ENCODE measurements at places on chromosomes 4 and X.

DNA sequence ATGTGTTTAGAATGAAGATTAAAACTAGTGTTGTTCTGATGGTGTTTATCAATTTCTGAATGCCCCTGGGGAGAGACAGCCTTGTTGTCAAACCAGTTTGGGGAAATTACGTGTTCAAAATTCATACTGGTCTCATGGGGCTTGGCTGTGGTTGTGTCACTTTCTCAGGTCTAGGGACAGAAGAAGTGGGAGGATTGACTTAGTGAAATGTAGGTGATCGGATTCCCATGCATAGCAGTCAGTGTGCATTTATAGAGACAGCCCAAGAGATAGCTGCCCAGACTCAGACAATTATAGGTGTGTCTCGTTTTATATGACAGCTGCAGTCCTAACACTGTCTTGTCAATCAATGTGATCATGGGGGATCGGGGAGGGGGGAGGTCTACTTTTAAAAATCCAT, 94.4 kb upstream of the CLCN4 start:
- no peak for DNase-seq

DNA sequence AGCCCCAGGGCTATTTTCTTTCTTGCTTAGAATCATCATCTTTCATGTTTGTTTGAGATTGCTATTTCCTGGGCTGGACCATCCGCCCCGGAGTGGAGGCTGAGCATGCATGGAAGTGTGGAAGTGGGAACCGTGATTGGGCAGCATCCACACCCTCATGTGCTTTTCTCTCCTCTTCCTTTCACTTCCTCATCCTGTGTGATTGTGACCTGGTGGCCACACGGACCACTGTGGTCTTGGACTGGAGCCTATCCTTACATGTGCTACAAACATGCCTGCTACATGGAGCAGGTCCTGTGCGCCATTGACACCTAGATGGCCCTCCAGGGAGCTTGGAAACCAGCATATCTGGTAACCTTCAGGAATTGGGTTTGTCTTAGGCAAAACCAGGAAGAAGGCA, 175.9 kb upstream of the LCORL start:
- no peak for DNase-seq

- no peak for DNase-seq
Observed at GRCh38 chrX:13177921-13178566, 133.6 kb upstream of the FAM9C start.

GRCh38 chr4:2948895-2949781, 14.1 kb downstream of the NOP14 start:
- no peak for DNase-seq

DNA sequence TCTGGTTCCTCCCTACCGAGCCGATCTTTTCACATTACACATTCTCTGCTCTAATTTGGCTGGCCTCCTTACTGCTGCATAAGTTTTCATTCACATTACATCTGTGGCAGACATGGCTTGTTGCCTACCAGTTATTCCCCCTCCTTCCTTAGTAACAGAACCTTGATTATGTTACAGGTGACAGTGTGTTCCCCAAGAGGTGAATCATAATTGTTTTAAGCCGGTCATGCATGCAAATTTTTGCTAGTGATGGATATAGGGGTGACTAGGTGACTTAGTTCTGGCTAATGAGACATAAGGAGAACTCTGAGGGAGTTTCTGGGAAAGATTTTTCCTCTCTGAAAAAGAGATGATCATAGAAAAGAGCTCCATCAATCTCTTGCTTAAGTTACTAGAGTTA, 8.4 kb upstream of the LAMP2 start:
- no peak for DNase-seq

- DNase-seq = no peak
Observed at GRCh38 chrX:123803331-123803983, 56.4 kb upstream of the XIAP start.

GRCh38 chr4:122476126-122476525, 19.6 kb upstream of the IL2 start:
- no peak for DNase-seq

GRCh38 chr4:74632634-74633033, 161.7 kb downstream of the BTC start:
- peak; percentile 44 for DNase-seq

- DNase-seq = no peak
Observed at GRCh38 chrX:65752294-65752693, 84.8 kb downstream of the MSN start.

DNA sequence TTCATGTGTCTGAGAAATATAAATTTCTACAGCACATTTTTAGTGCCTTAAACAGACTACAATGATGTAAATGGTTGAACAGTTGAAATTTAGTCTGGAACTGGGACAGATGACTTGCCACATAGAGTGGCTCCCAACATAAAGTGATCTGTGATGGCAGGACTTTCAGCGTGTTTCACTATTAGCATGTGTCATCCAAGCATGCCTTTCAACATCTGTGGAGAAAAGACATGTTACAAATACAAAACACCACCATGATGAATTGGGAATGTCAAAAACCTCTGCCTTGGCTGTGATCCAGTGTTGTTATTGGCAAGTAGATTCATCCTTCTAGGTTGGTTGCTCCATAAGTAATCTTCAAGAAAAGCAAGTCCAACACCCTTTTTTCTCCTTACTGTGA, 348.7 kb downstream of the MAPK10 start:
- DNase-seq = peak; percentile 45

DNA sequence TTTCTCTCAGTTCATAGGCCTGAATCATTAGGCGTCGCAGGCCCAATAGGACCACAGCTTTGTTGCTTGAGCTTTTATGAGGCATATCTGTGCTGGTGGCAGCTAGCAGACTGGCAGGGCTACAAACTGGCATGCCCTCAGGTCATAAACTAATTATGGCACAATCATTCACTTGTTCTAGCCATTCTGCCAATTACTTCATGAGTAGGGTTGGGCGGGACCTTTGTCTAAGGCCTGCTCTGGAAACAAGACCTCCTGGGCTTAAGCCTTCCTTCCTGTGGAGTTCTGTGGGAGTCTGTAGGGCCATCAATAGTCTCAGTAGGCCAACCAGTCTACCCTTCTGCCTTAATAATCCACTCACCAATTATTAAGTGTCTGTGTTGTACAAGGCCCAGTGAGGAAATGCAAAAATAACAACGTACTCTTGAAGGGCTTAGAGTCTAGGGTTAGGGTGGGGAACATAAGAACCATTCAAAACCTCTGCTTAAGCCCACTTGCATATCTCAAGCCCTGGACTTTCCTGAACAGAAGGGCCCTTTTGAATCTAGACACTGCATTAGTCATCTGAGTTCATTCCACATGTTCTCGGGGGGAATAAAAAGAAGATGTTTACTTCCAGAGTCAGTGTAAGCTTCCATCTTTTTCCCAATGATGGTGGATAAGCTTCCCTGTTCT, 44.5 kb downstream of the SHROOM4 start:
- no peak for DNase-seq

DNA sequence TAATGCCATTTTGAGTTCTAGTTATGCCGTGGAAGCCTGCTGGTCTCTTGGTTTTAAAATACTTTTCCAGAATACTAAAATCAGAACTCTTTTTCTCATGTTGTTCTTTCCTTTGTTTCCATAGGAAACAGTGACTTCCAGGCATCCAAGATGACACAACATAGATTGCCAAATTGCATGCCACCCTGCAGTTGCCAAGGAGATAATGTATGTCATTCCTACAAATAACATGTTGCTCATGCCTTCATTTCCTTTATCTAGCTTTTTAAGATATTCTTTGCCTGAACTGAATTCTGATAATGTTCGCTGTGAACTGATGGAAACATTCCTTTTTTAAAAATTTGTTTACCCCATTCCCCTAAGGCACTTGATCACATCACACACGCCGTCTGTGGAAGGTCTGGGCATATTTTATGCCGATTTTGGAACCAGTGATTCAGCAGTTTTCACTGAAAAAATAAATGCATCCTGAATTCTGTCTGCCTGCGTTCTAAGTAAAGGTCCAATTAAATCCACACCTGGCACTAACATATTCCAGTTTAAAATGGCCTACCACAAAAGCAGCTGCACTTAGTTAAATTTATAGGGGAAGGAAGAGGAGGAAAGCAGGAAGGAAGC, 38.0 kb upstream of the COX7B2 start:
- no peak for DNase-seq

- no peak for DNase-seq
Observed at GRCh38 chr4:173500841-173501591, 29.0 kb downstream of the HAND2 start.

GRCh38 chrX:17750436-17750835, 13.1 kb downstream of the SCML1 start:
- DNase-seq = no peak

GRCh38 chr4:159508917-159509500, 406.1 kb downstream of the RAPGEF2 start:
- DNase-seq = no peak

DNA sequence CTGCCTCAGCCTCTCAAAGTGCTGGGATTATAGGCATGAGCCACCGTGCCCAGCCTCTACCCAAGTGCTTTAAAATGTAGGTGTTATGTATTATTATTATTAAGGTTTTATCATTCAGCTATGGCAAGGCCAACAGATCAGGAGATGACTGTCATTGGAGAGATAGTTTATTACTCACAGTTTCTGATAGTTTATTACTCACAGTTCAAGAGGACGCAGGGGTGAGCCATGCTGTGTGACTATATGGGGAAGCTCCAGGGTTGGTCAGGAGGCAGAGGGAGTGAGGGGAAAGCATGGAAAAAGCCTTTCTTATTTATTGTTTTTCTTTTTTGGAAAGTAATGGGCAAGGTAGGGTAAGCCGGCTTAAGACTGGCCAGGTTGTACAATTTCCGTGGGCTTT, 25.4 kb upstream of the ARSD start:
- DNase-seq = no peak

DNA sequence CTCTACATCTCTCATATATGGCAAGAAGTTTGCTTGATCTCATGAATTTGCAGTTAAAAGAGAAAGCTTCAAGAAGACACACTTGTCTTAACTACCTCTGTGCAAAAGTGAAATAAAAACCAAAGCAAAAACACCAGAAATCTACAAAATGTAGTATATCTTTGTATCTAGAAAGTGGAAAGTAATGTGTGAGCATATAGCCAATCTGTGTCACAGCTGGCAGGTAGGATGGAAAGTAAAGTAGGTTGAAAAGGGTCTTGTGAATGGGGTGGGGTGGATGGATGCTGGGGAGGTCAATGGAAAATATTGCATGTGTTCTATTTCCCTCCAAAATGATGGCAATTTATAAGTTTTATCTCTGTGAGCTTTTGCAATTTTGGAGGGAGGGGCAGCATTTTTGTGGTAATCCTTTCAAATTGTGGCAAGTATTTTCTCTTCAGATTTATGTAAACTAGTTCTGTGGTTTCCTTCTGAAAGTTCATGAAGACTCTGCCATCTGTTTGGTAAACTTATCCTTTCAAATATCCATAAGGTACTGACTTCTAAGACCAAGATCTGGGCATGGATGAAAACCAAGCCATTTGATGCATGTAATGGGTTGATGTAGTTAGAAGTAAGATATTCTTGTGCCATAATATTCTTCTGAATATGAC, 215.9 kb upstream of the GIMD1 start:
- DNase-seq = no peak

GRCh38 chrX:34382416-34382815, 250.3 kb upstream of the FAM47A start:
- DNase-seq = no peak
